ENCODE measurements at places on chromosomes 5 and 9. TPM values are rescaled to one million over a fixed set of nuclear protein-coding genes. Genes with fewer than 3 reads are reported as not detected.

TSSK1B gene
- not detected for total RNA-seq

CREBRF gene
- 20.2 TPM for total RNA-seq

BTNL8 gene
- total RNA-seq: 0.81 TPM

UNC13B gene
- 59.5 TPM for total RNA-seq

GRCh38 chr5:138789771-138790242, 36.6 kb downstream of the CTNNA1 start:
- ATAC-seq: no peak

DNA sequence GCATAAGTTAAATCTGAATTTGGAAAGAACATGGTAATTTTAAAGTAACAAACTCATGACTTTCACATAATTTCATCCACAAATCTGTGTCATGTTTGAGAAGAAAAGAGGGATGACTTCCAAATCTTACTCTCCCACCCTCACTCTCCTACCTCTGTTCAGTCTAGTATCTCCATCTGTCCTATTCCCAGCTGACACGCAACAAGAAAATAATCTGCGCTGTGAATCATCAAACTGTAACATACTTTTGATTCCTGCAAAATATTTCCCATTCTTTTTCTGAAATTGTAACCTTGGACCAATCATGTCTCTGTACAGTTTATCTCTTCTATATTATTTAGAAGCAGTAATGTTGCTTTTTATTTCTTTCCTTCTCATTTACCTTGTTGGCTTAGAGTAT, 91.4 kb downstream of the SLC12A2 start:
- no peak for ATAC-seq

DNA sequence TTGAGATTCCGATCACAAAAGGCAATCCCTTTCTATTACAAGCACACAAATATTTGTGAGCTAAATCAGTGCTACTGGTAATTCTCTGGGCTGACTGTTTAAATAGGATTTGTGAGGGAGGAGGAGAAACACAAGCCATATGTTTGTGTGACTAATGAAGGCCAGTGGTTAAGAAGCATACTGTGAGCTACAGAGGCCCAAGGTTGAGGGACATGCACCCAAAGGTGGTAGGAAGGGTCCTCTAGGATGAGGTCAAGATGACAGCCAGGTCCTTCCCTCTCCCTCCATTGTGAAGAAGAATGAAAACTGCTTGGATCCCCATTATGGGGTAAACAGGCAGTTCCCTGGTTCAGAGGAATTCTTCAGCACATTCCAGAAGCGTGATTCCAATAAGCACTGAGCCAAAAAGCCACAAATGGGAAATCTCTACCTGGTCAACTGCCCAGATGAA, 83.9 kb downstream of the SPOCK1 start:
- no peak for ATAC-seq

GRCh38 chr5:125326150-125326510, 579.7 kb upstream of the ZNF608 start:
- ATAC-seq: peak; percentile 97

GRCh38 chr5:156526081-156526925, 199.3 kb downstream of the SGCD start:
- ATAC-seq: no peak
